GM13977 (cell line): ENCODE measurements at places on chromosomes 12 and 14.

DNA sequence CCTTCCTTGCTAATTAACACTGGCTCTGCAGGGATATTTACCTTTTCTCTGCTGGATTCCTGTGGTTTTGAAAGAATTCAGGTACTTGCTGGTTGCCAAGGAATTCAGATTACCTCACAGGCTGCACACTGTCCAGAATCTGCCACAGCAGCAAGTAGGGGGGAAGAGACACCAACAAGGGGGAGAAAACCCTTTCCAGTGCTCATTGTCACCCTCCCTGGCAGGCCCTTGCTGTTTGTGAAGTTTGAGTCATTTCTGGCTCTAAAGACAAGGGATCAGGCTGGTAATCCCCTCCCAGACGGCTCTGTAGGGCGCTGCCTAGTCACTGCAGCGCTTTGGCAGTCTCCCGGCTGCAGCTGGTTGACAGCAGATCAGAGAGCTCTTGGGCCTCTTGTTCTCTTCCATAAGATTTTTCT, 50.8 kb downstream of the TTLL5 start:
- peak; percentile 15 for DNase-seq

DNA sequence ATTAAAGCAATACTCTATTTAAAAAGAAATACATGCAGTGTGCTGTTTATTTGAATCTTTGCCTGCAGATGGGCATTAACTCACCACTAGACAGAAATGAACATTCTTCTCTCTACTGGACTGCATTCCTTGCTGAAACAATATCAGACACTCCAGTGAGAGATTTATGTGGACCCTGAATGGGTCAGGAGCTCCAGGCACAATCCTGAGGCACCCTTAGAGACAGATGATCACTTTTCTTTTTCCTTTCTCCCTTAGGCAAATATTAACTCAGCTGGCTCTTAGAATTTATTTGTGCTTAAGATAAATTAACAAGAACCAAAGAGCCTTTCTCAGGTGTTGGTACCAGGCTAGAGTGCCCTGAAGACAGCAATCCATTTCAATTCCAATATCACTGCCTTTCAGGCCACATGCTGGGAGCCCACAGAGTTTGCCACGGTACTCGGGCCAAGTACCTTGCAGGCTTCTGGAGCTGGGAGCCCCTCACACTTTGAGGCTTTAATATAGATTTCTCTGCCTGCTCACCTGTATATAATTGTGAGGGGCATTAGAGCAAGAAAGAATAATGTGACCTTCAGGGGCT, 173.0 kb downstream of the EMP1 start:
- DNase-seq: no peak

DNA sequence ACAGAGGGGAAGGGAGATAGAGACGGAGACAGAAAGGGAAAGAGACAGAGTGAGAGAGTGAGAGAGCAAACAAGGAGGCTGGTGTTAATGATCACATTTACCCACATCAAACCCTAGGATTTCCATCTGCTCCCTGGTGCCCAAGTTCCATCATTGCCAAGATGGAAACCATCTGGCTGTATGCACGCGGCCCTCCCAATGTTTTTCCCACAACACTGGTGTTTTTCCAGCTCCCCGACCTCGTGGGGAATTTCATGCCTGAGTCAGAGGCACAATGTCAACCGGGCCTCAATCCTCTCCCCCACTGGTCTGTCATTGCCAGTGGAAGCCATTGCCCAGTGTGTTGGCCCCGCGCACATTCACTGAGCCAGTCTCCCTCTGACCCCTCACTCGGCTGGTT, 19.9 kb upstream of the BDKRB2 start:
- DNase-seq: no peak

- no peak for DNase-seq
Measured at GRCh38 chr12:5520831-5521230, 88.9 kb downstream of the NTF3 start.

GRCh38 chr12:125129591-125130255, 64.5 kb downstream of the AACS start:
- no peak for DNase-seq

DNA sequence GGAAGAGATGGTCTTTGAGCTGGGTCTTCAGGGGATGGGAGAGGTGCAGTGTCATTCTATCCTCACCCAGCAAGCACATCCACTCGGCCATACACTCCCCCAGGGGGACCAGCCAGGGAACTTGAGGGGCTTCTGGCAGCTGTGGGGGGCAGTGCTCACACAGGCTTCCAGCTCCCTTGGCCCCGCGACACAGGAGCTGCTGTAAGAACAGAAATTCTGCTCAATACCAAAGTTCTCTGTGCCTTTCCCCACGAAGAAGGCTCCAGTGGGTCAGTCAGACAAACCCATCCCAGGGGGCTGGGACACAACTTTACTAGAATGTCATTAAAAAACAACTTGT, 289.1 kb upstream of the RTL1 start:
- no peak for DNase-seq

DNA sequence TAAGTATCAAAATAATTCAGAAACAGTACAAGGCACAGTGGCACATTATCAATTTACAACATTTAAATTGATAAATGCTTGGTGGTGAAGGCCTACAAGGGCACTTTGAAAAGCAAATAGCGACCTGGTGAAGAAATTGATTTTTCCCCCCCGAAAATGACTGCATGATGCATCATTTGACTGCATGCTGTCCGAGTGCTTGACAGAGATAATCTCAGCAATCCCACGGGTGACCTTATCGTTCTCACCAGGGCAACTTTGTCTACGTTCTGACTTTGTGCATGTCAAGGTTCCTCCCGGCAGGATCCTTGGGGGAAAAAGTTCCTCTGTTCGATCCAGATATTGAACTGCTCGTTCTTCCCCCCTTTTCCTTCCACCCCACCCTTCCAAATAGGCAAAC, 384.8 kb downstream of the EGLN3 start:
- DNase-seq: no peak

DNA sequence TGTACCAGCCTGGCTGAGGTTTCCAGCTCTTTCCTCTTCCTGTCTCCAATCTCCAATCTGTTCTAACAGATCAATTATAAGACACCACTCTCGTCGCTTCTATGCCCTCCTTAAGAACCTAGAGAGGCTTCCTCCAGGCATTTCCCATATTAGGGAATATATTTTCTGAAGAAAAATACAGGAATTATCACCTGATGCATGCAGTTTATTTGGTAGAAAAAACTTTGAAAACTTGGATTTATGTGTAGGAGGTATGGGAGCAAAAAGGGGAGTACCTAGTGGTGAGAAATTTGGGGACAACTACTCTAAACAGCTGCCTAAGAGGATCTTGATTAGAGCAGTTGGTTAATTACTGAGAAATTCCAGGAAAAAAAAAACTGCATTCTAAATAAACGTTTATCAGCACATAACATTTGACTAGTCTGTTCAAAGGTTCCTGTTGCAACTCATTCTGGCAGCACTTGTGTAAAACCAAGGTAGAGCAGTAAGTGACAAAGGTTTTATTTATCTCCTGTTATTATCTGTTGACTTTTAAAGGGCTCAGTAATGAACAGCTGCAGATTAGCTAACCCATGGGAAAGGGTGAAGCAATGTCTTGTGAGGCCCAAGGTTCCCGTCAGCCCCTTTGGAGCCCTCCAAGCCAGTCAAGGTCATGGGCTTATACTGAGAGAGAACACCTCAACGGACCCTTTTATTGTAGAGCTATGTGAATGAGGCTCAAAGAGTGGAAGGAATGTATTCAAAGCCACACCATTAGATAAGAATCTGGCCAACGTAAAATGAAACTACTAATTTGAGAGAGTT, 36.4 kb upstream of the NR1H4 start:
- no peak for DNase-seq

DNA sequence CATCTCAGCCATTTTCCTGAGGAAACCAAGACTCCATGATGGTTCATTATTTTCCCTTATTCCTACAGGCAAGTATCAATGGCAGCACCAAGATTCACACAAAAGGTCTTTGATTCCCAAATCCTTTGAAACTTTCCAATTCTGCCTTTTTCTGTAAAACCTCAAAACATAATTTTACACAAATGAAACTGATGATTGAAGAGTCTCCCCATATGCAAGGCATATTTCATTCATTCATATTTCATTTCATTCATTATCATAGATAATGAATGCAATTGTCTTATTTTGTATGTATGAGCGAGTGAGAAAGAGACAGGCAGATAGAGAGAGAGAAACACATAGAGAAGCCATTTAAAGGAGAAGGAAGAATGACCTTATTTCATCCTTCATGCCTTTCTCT, 172.8 kb downstream of the BTG1 start:
- no peak for DNase-seq

DNA sequence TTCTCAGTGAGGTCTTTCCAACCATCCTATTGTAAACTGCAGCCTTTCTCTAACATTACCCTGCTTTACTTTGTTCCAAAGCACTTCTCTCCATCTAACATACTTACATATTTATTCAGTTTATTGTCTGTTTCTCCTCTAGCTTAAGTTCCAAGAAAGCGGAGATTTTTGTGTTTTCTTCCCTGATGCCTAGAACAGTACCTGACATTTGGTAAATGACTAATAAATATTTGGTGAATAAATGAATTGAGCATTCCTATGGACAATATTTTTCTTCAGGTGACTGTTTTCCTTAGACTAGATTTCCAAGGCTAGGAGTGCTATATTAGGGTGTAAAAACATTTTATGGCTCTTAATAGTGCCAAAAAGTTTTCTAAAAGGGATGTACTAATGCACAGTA, 2.4 kb downstream of the RACGAP1 start:
- no peak for DNase-seq

GRCh38 chr12:9344541-9344940, 136.3 kb upstream of the PZP start:
- DNase-seq: no peak

- no peak for DNase-seq
Measured at GRCh38 chr12:48736456-48736855, 19.9 kb upstream of the CCNT1 start.

DNA sequence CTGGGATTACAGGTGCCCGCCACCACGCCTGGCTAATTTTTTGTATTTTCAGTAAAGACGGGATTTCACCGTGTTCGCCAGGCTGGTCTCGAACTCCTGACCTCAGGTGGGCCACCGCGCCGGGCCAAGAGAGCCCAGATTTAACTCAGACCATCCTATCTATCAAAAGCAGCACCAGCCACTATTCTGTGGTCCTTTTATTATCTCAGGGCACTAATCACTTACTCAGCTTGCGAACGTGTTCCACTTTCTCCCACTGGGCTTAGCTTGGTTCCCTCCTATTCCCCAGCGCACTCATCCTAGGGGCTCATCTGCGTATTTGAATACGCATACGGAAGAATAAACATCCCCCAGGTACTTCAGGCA, 16.2 kb upstream of the AACS start:
- DNase-seq: no peak

DNA sequence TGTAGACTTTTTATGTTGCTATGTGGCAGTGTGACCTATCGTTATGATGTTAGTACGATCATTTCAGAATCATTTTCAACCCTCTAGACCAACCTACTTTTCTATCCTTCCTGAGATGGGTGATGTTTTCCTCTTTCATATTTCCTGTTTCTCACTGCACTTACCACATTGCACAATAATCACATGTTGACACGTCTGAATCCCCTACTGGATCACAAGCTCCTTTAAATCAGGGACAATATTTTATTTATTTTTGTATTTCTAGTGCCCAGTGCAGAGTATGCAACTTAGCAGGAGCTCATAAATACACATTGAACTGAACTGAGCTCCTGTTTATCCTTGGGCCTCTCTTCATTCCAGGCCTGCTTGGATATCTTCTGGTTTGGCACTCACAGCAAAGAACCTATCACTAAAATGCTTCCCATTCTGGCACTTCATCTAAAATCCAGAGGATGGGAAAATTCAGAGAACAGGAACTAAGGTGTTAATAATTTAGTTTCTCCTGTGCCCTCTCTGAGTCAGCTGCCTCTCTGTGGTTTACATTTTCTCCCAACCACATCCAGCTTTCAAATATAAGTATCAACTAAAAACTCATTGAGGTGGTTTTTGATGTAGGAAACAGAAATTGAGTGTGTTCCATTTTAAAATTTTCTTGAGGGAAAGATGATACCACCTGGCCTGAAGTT, 69.4 kb upstream of the DYRK2 start:
- DNase-seq: no peak

DNA sequence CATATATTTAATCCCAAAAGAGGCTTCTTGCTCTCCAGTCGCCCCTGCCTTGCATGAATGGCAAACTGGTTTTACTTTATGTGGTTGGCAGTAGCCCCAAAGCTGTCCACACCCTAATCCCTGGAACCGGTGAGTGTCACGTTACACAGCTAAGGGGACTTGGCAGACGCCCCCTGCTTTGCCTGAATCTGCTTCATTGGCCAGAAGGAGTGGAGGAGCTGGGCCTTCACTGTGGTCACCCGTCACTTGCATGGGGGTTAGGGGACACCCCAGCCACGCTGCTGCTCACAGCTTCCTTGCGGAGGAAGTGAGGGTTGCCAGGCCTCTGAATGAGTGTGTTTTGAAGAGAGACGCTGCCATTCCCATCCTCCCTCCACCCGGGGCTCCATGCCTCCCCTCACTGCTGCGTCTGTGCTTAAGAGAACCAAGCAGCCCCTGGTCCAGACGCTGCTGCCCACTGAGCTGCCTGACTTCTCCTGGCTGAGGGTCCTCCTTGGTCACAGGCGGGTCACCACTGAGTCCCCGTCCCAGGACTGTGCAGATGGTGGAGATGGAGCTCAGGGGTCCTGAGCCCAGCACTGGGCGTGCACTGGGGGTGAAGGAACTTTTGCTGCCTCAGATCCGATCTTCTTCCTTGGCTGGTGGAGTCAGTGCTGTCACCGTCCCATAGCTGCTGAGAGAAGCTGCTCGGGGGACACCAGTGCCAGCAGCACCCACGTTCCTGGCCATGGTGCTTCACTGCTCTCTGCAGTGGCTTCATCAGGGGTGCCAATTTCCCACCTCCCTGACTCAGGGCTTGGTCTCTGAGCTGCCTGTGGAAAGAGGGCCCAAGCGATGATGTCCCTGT, 39.8 kb downstream of the GALNT9 start:
- no peak for DNase-seq

GRCh38 chr12:76586764-76587395, 27.3 kb upstream of the OSBPL8 start:
- no peak for DNase-seq

- no peak for DNase-seq
Measured at GRCh38 chr12:34298971-34299801, 276.9 kb downstream of the ALG10 start.

DNA sequence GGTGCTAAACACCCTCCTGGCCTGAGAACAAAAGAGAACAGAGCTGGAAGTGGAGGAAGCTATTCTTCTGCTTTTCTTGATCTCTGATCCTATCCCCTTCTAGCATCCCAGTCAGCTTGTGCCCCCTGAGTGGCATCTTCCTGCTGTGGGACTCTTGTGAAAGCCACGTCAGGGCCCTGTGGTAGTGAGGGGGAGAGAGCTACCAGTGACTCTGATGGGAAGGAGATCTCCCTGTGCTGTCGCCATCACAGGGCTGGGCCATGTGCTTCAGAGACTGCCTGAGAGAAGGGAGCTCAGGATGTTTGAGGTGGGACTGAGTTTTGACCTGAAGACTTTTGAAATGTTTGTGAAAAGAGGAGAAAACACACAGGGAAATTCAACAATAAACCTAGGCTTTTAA, 107.6 kb upstream of the FUT8 start:
- DNase-seq: no peak

DNA sequence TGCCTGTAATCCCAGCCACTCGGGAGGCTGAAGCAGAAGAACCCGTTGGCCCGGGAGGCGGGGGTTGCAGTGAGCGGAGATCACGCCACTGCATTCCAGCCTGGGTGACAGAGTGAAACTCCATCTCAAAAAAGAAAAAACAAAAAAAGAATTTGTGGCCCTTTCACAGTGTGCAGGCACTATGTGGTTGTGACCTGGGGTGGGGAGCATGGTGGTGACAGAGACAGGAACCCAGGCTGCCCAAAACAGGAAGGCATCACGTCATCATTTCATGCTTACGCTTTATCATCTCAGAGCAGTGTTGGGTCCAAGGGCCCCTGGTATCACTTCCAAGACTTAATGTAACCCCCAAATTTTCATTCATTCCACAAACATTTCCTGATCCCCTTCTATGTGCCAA, 175.7 kb upstream of the GSC start:
- DNase-seq: no peak
